Activated T-cell treated with anti-CD3 and anti-CD28 coated beads, Interleukin-2, amount 50 U/mL, for 24 hours (primary cell): ENCODE measurements at places on chromosomes 4 and X.
A peak's percentile ranks its signal among the peaks of the same experiment; 100 is the strongest.

DNA sequence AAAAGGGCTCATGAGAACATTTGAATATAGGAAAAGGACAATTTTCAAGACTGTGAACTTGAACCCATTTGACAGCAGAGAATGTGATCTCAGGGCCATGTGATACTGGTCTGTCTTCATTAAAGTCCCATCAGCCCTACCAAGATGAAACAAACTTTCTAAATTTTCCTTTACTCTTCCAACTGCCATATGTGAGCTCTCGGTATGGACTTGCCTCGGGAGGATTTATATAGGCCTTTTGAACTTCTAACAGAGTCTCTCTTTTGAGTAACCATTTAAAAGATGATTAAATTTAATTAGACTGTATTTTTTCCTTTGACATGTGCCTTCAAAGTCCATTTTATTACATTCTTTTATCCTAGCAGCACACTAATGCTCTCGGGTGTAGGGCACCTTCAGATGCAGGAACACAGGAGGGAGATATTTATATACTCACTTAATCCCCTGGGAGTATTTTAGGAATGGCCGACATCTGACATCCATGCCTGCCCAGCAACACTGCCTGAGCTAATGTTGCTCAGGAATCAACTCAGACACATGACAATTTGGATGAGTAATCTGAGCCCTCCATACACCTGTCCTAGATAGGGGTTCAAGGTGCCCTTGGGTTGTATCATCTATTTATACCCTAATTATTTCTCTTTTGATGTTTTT lies 155.0 kb downstream of the SLC7A11 start:
- no peak overlapping the region for H3K27ac ChIP-seq
- no peaks in the 10 kb centered on the region for H3K36me3 ChIP-seq
- H3K27me3 ChIP-seq = no peaks in the 10 kb centered on the region
- H3K4me3 ChIP-seq = no peak overlapping the region
- DNase-seq = no peak

GRCh38 chr4:7831330-7831729 lies 108.3 kb downstream of the AFAP1 start:
- H3K4me3 ChIP-seq = peak overlapping the region; percentile 44
- H3K36me3 ChIP-seq = peaks cover 67% of the 10 kb centered on the region

- H3K4me3 ChIP-seq = no peak overlapping the region
- H3K27ac ChIP-seq = no peak overlapping the region
- H3K27me3 ChIP-seq = no peaks in the 10 kb centered on the region
- H3K36me3 ChIP-seq = no peaks in the 10 kb centered on the region
- H3K4me1 ChIP-seq = no peaks in the 10 kb centered on the region
Measured at GRCh38 chr4:7481227-7481626, 46.5 kb upstream of the PSAPL1 start.

GRCh38 chrX:109660435-109661143 lies 35.6 kb upstream of the KCNE5 start:
- H3K4me3 ChIP-seq = no peak overlapping the region
- peaks cover 90% of the 10 kb centered on the region for H3K36me3 ChIP-seq
- H3K27me3 ChIP-seq = peaks cover 2% of the 10 kb centered on the region
- H3K27ac ChIP-seq = no peak overlapping the region

DNA sequence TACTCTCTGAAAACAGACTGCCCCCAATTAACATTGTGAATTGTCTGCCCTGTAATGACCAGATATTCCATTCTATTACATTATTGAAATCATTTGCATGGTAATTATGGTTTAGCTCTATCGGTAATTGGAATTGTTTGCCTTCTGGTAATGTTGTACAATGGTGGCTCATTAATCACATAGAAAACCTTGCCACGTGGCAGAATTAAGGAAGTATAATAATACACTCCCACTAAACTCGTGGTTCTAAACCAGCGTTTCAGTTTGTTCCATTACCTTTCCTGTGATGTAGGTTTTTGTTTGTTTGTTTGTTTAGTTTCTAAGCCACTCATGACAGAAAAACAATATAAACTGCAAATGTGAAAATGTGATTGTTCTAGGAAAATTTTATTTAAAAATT lies 45.1 kb upstream of the TAPT1 start:
- peaks cover 1% of the 10 kb centered on the region for H3K36me3 ChIP-seq
- peaks cover 2% of the 10 kb centered on the region for H3K4me1 ChIP-seq
- peaks cover 11% of the 10 kb centered on the region for H3K27me3 ChIP-seq
- no peak for DNase-seq
- H3K4me3 ChIP-seq = no peak overlapping the region
- no peak overlapping the region for H3K27ac ChIP-seq

DNA sequence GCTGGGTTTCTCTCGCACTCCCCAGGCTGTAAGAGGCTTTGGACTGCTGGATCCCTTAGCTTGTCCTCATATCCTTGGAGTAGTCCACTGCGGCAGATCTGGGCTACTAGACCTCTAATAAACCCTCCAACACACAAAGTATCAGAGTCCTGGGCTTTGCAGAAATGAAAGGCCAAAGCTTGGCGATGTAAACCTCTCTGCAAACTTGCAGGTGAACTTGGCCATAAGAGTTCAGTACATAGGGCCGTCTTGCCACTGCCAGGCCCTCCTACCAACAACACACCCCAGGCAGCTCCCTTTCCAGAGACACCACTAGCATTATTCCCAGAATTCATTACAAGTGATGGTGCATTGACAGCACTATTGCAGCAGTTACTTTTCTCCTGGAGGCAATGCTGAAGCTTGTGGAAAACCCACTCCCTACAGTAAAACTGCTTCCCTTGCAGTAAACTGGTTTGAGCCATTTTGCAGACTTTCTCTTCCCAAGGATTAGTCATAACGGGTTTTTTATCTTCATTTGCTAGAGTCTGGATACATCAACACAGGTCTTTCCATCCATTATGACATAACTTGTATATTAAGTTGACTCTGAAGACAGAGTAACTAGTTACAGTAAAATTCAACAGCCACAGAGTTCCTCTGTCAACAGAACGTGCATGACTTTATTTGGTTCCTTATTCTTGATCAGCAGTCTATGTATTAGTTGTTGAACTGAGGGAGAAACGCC lies 2.4 kb downstream of the ANKRD50 start:
- DNase-seq = no peak
- H3K4me1 ChIP-seq = peaks cover 13% of the 10 kb centered on the region
- peaks cover 2% of the 10 kb centered on the region for H3K36me3 ChIP-seq
- H3K27me3 ChIP-seq = peaks cover 8% of the 10 kb centered on the region
- H3K27ac ChIP-seq = no peak overlapping the region

GRCh38 chrX:100747703-100748102 lies 15.8 kb upstream of the SYTL4 start:
- H3K4me3 ChIP-seq = no peak overlapping the region
- peaks cover 68% of the 10 kb centered on the region for H3K27me3 ChIP-seq
- DNase-seq = no peak
- no peaks in the 10 kb centered on the region for H3K36me3 ChIP-seq

- H3K4me1 ChIP-seq = no peaks in the 10 kb centered on the region
- no peak overlapping the region for H3K4me3 ChIP-seq
- no peaks in the 10 kb centered on the region for H3K27me3 ChIP-seq
Measured at GRCh38 chr4:65893271-65893670, 223.0 kb upstream of the EPHA5 start.

- DNase-seq = no peak
- no peaks in the 10 kb centered on the region for H3K36me3 ChIP-seq
- H3K27ac ChIP-seq = no peak overlapping the region
- no peak overlapping the region for H3K4me3 ChIP-seq
- H3K27me3 ChIP-seq = peaks cover 65% of the 10 kb centered on the region
Measured at GRCh38 chrX:43703211-43703791, 47.2 kb downstream of the MAOA start.

DNA sequence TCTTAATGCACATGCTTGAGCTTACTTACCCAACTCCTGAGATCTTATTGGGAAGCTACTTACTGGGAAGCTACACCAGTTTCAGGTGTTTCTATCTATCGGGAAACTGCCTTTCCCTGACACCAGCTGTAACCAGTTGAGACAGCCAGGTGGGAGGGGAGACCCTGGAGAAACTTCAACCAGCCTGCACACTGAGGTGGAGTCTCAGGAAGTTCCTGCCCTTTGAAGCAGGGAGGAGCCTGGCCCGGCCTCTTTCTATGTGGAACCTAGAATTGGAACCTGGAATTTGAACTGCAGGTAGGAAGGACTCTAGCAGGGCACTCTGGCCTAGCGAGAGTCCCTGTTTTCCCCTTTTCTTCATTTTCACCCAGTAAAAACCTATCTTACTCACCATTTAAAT lies 425.8 kb upstream of the PABPC4L start:
- no peak overlapping the region for H3K4me3 ChIP-seq
- DNase-seq = no peak

DNA sequence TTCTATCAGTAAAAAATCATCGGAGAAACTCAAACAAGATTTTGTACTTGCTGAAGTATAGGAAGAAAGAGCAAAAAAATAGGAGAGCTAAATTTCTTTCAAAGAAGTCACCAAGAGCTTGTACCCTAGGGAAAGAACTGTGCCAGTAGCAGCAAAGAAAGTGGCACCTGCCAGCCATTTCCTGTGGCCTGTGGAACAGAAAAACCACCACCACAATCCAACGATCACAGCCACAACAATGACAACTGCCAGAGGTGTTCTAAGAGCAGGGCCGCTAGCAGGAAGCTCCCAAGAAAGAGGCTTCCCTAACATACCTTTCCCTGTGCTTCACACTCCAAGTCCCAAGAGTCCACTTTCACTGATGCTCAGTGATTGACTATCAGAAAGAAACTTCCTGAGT lies 266.1 kb upstream of the GPC4 start:
- H3K4me3 ChIP-seq = no peak overlapping the region
- no peaks in the 10 kb centered on the region for H3K36me3 ChIP-seq
- H3K27me3 ChIP-seq = peaks cover 50% of the 10 kb centered on the region
- no peak for DNase-seq

GRCh38 chrX:122622795-122623194 lies 561.3 kb upstream of the GRIA3 start:
- no peak overlapping the region for H3K4me3 ChIP-seq
- DNase-seq = no peak
- H3K4me1 ChIP-seq = no peaks in the 10 kb centered on the region
- peaks cover 3% of the 10 kb centered on the region for H3K27me3 ChIP-seq
- no peaks in the 10 kb centered on the region for H3K36me3 ChIP-seq

DNA sequence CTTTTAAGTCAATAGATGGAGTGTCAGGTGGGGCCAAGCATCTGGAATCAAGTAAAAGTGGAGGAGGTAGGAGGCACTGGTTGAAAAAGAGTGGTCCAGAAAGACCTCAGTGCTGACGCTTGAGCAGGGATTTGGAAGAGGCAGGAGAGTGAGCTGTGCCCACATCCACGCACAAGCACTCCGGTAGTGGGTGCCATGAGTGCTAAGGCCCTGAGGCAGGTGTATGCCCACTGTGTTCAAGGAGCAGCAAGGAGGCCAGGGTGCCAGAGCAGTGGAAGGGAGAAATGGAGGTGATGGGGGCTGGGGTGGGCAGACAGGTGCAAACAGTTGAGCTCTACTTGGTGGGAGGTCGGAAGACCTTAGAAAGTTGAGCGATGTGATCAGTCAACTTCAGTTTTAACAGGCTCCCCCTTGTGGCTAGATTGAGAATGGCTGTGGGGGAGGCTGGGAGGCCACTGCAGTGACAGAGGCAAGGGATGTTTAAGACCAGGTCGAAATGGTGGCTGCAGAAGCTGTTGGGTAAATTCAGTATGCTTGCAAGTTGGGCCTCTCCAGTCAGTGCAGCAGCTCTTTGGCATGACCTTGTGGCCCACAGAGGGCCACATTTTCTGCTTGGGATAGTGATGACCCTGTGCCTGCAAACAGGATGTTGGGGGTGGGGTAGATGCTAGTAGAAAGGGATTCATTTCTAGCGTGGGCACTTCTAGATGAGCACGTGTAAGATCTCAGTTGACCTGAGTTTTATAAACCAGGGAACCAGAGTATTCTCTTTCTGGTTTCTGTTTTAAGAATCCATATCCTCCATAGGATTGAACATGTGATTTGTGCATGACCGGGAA lies 12.7 kb downstream of the TKTL1 start:
- DNase-seq = peak; percentile 85
- H3K27ac ChIP-seq = peak overlapping the region; percentile 53
- H3K4me1 ChIP-seq = peaks cover 46% of the 10 kb centered on the region

DNA sequence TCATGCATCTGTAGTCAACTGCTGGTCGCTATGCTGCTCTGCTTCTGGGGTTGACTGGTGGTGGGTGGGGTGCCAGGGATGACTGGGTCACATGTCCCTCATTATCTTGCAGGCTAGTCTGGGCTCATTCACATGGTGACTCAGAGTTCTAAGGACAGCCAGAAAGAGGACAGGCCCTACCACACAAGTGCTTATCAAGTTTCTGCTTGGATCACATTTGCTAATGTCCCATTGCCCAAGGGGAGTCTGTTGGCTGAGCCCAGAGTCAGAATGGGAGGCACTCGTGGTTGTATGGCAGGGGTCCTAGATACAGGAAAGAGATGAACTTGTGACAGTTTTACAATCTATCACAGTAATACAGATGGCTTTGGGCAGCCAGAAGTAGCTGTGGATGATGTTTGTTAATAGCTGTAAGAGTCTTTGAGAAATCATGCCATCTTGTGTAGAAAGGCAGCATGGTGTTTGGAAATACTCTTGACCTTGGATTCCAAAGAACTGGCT lies 221.3 kb downstream of the GPAT3 start:
- no peak for DNase-seq
- H3K4me1 ChIP-seq = no peaks in the 10 kb centered on the region
- no peak overlapping the region for H3K4me3 ChIP-seq
- H3K36me3 ChIP-seq = no peaks in the 10 kb centered on the region
- no peak overlapping the region for H3K27ac ChIP-seq
- H3K27me3 ChIP-seq = peaks cover 15% of the 10 kb centered on the region

DNA sequence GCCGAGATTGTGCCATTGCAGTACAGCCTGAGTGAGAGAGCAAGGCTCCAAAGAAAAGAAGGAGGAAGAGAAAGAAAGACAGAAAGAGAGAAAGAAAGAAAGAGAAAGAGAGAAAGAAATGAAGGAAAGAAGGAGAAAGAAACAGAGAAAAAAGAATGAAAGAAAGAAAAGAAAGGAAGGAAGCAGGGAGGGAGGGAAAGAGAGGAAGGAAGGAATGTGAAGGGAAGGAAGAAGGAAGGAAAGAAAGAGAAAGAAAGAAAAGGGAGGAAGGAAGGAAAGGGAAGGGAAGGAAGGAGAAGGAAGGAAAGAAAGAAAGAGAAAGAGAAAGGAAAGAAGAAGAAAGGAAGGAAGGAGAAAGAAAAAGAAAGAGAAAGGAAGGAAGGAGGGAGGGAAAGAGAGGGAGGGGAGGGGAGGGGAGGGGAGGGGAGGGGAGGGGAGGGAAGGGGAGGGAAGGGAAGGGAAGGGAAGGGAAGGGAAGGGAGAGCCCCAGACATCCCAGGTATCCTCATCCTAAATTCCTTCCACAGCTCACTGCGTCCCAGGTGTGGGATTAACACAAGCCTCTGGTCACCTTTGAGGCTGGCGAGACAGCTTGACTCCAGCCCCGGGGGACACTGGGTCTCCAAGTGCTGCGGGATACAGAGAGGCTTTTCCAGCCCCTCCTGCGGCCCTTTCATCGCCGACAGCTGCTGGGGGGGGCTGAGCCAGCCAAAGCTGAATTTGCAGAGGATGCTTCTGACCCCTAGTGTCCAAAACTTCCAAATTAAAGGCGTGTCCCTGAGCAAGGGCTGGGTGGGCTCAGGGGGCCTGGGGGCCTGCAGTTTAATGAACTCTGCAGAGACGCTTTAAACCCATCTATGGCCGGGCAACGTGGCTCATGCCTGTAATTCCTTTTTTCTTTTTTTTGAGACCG lies 24.2 kb upstream of the CSF2RA start:
- no peaks in the 10 kb centered on the region for H3K36me3 ChIP-seq
- H3K27me3 ChIP-seq = peaks cover 3% of the 10 kb centered on the region
- H3K27ac ChIP-seq = no peak overlapping the region
- no peak for DNase-seq
